ENCODE measurements at places on chromosomes 11 and 22.

GRCh38 chr11:35618497-35619115 is 346 bp downstream of the FJX1 start:
- DNase-seq: no peak

- no peak for DNase-seq
These were observed 17.9 kb downstream of the LINC01488 start for GRCh38 chr11:69499186-69499917.

GRCh38 chr11:115188898-115189278 is 315.3 kb downstream of the CADM1 start:
- no peak for DNase-seq

DNA sequence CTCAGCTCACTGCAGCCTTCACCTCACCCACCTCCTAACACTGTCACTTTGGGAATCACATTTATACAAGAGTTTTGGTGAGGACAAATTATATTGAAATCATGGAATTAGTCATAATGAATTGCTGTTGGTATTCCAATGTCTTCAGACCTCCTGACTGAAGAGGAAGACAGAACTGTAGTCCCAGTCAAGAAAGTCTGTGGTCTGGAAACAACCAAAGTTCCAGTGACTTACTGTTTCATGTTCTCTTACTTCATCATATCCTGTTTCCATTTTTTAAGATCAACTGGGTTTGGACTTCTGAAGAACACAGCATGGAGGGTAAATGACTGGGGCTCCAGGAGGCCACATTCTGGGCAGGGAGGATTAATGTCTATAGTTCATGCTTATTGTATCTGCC is 43.0 kb upstream of the HIPK3 start:
- no peak for DNase-seq

GRCh38 chr22:48908547-48908946 is 919.1 kb downstream of the BRD1 start:
- no peak for DNase-seq

DNA sequence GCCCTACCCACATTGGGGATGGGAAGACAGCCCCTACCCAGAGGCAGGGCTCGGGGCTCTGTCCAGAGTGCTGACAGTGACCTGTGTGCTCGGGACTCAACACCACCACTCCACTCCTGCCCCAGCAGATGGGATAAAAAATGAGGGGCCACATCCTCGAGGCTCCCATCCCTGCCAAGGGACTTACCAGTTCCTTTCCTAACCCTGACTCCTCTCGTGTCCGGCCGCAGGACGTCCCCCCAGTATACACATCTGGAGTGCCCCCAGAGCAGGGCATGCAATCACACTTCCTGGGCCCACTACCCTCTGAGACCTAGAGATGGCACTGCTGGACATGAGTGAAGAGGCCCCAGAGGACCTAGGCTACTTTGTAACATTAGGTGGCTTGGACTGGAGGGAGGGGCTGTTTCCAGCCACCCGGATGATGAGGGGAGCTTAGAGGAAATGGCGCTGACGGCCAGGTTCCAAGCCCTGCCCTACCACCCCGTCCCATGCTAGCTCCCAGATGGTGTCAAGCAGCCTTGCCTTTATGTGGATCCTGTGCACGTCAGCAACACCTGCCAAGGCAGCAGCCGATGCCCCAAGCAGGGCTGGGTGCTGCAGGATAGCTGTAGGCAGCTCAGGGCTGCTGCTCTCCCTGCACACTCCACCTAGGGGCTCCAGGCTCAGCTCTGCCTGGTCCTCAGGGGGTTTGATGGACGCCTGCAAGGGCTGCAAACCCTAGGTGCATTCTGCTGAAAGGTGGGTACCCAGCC is 86.6 kb downstream of the DGCR2 start:
- no peak for DNase-seq

DNA sequence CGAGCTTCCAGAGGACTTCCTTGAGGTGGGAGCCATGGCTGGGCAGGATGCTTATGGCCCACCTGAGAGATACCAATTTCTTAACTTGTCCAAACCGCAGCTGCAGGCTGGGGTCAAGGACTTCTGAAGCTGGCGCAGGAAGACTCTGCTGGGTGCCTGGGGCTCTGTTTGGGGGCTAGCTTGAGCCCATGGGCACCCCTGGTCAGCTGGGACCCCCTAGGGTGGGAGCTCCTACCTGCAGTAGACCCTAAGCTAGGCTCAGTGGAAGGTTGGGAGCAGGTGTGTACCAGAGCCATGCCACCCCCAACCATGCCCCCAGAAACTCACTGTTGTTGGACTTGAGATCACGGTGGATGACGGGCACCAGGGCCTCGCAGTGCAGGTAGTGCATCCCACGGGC is 1.3 kb downstream of the MAP3K11 start:
- DNase-seq: no peak

GRCh38 chr11:122156940-122157382 is 40.9 kb upstream of the BLID start:
- DNase-seq: no peak

GRCh38 chr11:11400635-11401232 is 47.7 kb upstream of the CSNK2A3 start:
- DNase-seq: no peak

All from stimulated activated CD4-positive, alpha-beta T cell treated with anti-CD3 and anti-CD28 coated beads, TNF-alpha, amount 100 ng/mL, for 4 hours (primary cell).